Stimulated activated CD8-positive, alpha-beta memory T cell treated with anti-CD3 and anti-CD28 coated beads, Interleukin-15, amount 100 ng/mL, for 24 hours (primary cell): ENCODE measurements at places on chromosomes 13 and 19.

DNA sequence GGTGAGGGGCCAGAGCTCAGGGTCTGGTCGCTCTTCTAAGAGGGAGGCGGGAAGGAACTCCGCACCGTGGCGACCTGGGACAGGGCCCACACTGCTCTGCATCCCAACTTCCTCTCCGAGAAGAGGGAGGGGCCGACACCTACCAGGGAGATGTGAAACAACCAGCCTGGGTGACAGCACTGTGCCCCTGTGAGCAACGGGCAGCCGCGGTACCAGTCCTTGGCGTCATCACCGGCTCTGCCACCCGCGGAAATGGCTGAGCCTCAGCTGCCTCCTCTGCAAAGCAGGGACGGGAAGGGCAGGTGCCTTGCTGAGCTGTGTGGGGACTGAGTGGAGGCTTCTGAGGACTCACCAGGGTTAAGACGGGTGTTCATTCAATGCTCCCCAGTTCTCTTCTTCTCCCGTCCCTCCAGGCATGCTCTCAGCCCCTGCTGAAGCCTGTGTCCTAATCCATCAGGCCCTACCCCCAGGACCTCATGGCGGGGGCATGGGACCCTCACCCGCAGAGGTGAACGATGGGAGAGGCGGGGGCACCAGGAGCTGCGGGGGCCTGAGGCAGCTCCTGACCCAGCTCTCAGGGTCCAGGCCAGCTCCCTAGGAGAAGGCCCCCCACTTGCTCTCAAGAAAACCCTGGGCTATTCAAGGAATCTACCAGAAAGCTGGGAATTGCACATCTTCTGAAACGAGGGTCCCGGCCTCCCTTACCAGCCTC lies 9.3 kb downstream of the ZNF787 start:
- no peak for DNase-seq

- no peak for DNase-seq
These were observed 460.3 kb downstream of the KCTD12 start for GRCh38 chr13:76425935-76426334.

GRCh38 chr13:74747186-74747955 lies 613.2 kb upstream of the KLF12 start:
- no peak for DNase-seq

DNA sequence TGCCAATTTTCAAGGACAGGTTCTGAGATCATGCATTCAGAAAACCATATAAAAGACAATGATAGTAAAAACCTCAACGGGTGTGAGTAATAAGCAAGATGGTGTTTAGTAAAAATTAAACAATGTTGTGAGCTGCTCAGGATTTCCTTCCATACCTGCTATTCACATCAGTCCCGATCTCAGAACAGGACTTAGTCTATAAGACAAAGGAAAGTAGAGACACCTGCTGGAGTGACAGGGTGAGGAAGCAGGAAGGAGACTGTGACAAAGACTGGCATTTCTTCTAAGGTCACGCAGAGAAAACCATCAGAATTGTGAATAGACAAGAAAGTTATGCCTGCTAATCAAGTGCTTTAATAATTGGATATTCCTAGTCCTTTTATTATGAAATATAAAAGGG lies 648.0 kb downstream of the DACH1 start:
- DNase-seq, result no peak

- no peak for DNase-seq
These were observed 151.1 kb downstream of the KLF12 start for GRCh38 chr13:73983109-73983508.
